ENCODE measurements at places on chromosomes 3 and 15. TPM values are rescaled to one million over a fixed set of nuclear protein-coding genes. Genes with fewer than 3 reads are reported as not detected.

Gene ROBO2
- not detected for total RNA-seq

Gene GCNT3
- total RNA-seq = not detected

Gene LMLN
- total RNA-seq = 5.5 TPM

Gene LHFPL4
- total RNA-seq = not detected

Gene CHDH
- 0.62 TPM for total RNA-seq
